Stimulated activated CD4-positive, alpha-beta T cell treated with anti-CD3 and anti-CD28 coated beads, Interleukin-4, amount 100 ng/mL, for 1 hour (primary cell): ENCODE measurements at places on chromosomes 5 and 9.
A peak's percentile ranks its signal among the peaks of the same experiment; 100 is the strongest.

- no peak for DNase-seq
Observed at GRCh38 chr5:83009408-83009807, 67.8 kb downstream of the TMEM167A start.

- DNase-seq, result no peak
Observed at GRCh38 chr5:101991486-101991885, 304.6 kb downstream of the SLCO4C1 start.

GRCh38 chr5:39826051-39826450 lies 401.3 kb upstream of the DAB2 start:
- DNase-seq, result no peak

GRCh38 chr9:101510459-101510858 lies 23.2 kb upstream of the RNF20 start:
- no peak for DNase-seq

- DNase-seq, result no peak
Observed at GRCh38 chr5:59798862-59799667, 94.5 kb downstream of the PDE4D start.

GRCh38 chr5:74504463-74504862 lies 136.1 kb downstream of the ENC1 start:
- no peak for DNase-seq

DNA sequence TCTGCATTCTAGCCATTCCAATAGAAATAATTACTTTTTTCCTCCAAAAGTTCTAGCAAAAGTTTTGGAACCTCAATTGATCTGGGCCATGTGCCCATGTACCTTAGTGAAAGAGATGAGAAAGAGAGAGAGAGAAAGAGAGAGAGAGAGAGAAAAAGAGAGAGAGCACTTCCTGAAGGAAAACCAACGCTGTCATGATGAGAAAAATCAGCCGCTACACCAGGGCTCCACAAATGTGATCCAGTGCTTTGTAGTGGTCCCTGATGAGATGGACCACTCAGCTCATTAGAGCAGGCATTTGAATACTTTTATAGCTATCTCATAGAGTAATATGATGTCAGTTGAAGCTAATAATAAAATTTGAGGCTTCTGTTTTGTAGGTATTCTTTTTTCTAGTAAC lies 7.7 kb upstream of the GAS1 start:
- no peak for DNase-seq

DNA sequence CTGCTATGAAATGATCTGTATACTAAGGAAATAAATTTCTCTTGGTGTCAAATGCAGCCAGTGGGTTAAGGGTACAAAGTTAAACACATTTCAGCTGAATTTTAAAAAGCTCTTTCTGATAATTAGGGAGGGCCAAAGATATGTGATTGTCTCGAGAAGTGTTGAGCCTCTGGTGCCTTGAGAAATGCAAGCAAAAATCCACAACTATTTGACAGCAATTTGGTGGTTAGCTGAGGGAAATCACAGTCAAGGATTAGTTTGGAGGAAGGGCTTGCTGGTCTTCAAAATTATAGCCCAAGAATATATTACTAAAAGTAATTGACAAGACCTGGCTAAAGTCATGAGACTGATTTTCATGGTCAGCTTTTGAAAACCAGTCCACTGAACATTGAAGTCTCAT lies 255.7 kb upstream of the PPP1R2B start:
- no peak for DNase-seq

DNA sequence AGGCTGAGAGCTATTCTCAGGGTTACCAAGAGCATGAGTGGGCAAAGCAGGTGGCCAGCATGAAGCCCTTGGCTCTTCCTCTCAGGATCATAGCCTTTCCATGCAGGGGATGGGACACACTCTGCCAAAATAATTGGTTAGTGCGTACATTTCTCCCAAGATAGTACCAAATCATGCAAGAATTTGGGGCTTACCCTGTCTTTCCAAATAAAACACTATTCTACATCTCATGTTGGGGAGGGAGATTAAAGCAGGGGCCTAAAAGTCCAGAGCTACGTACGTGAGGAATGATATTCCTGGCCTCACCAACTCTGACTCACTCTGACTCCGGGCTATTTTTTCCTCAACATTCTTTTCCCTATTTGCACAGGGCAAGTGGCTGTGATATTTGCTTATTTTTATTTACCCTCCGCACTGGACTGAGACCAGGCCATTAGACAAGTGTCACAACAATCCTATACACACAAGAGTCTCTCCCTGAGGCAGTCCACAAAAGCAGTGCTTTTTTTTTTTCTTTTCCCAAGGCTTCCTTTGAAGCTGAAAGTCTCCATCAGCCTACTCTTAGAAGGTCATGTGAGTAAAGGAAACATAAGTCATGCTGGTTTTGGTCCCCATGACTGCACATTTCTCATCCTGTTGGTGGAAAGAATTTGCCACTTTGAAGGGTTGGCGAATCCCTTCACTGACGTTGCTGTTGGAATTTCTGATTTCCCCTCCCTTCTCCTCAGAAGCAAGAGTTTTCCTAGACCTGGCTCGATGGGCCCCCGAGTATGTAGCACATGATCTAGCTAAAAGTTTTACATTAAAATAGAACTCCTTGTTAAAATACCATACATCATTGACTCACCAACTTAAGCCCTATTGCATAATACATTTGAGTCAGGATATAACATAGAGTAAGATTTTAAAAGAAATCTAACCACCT lies 40.0 kb downstream of the TMEM252 start:
- no peak for DNase-seq

GRCh38 chr5:161547738-161548486 lies 1.4 kb upstream of the GABRB2 start:
- DNase-seq, result no peak

DNA sequence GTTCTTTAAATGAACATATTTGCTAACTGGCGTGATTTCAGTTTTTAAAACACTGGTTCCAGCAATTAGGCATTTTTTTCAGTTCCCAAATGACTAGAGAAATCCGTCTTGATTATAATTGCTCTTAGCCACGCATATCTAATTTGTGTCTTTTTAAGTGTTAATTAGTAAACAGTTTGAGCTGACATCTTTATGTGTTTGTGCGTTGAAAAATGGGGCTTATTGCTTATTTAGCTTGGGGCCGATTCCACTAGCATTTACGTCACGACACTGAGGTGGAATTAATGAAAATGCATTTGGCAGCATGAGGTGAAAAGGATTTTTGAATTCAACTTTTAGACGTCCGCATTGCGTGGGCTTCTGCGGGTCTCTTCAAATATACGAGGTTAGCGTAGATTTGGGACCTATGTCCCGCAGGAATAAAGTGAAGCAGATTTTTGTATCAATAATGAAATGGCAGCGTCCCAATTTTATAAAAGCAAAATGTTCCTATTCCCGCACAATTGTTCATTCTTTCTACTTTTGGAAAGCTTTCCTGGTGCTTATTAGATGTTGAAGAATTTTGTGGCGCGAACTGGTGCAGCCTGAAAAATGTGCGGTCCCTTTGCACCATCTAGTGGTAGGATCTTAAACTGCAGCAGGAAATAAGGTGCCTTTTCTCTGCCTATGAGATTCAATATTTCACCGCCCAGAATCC lies 122.7 kb upstream of the LMX1B start:
- peak; percentile 29 for DNase-seq

- no peak for DNase-seq
Observed at GRCh38 chr9:92483627-92484545, 1.6 kb upstream of the ASPN start.

DNA sequence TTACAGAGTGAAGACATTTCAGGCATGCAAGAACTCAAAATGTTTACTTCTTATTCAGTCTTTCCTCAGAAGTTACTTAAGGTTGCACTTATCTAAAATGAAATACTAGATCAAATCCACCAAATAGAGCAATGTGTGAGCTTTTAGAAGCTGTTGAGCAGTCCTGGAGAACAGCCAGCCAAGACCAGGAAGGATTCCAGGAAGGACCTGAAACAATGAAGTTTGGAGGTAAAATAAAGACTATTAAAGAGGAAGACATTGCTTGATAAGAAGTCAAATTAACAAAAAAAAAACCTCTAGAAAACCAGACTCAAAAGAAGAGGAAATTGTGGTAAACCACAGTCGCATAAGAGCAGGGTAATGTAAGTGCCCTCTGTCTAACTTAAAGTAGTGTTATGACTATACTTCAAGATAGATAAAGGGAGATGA lies 156.2 kb upstream of the S1PR3 start:
- DNase-seq, result no peak

DNA sequence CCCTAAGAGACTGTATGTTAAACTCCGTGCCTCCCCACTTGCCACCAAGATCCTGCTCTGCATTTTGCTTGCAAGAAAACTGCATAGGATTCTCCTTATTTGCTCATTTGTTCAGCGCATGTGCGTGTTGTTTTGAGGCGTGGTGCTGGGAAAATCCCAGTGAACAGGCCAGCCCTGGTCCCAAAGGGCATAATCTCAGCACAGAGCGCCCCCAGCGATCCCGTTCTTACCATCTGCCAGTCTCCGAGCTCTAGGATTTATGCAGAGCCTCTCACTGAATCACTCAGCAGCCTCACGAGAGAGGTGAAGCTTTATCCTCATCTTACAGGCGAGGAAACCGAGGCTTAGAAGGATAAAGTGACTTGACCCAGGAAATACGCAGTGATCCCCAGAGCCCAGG lies 11.5 kb downstream of the PRRX2 start:
- DNase-seq, result no peak

DNA sequence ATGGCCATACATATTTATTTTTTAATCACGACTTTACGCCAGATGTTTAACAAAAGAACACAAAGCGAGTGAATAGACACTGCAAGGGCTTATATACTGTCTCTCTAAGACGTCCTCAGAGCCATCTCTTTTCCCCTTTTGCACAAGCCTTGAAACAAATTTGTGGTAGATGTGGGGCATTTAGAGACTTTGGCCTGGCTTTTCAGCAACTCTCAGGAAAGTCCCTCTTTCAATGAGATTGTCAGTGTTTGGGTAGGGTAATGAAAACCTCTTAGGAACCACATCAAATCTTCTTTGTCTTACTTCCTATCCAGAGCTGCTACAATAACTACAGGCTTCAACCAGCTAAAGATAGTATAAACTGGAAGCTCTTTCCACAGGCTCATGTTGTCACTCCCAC lies 380.0 kb downstream of the ANXA1 start:
- DNase-seq, result no peak

- no peak for DNase-seq
Observed at GRCh38 chr9:116837018-116837989, 150.2 kb downstream of the TRIM32 start.

- no peak for DNase-seq
Observed at GRCh38 chr5:59624898-59625297, 268.6 kb downstream of the PDE4D start.

DNA sequence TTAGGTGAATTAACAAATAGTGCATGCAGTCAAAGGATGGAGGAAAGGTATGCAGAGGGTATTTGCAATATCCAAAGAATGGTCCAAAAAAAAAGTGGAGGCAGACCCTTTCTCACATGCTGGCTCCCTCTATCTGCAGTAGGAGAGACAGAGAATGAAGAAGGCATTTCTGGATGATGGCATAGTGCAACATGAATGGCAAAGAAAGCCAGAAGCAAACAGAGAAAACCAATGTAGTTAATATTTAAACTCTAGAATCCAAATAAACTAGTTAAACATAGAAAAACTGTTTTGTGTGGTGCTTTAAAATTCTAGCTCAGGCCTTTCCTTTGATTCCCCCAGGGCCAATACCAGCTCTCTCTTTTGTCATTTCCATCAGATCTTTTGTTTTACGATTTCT lies 403.1 kb upstream of the WWC1 start:
- no peak for DNase-seq

- no peak for DNase-seq
Observed at GRCh38 chr5:91111473-91112238, 271.5 kb downstream of the ARRDC3 start.

- no peak for DNase-seq
Observed at GRCh38 chr5:150644514-150644913, 4.1 kb downstream of the SYNPO start.

- no peak for DNase-seq
Observed at GRCh38 chr9:119844431-119844830, 475.2 kb upstream of the BRINP1 start.

DNA sequence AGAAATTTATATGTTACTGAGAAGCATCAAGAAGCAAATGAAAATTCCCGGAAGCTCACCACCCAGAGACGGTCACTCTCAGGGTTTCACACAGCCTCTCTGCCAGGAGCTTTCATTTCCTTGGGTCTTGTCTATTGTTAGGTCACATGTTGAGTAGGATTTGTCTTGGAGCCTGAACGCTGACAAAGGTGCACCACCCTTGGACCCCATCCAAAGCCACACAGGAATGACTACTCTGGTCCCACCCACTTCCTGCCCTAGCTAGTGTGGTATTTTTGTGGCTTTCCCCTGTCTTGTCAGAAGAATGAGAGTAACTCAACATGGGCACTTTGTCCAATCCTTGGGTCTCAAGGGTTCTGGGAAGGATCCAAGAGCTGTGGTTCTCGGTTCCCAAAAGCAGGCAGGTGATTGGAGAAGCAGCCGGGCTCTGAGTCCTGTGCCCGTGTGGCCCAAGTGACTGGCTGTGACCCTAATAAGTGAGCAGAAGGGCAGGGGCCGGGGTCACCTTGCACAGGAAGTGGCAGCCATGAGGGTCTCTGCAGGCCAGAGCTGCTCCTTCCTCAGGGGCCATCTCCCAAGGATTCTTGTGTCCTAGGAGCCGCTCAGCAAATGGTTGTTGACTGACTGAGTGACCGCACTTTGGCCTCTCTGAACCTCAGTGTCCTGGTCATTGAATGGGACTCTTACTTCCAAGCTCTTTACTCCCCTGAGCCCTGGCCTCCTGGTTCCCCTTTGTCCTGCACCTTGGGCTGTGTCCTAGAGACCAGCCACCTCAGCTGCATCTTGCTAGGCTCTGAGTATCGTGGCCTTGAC lies 6.9 kb downstream of the FGD3 start:
- DNase-seq, result peak; percentile 60

GRCh38 chr5:140109759-140110645 lies 3.9 kb upstream of the PURA start:
- DNase-seq, result no peak

GRCh38 chr5:57685516-57686255 lies 203.1 kb upstream of the ACTBL2 start:
- no peak for DNase-seq

DNA sequence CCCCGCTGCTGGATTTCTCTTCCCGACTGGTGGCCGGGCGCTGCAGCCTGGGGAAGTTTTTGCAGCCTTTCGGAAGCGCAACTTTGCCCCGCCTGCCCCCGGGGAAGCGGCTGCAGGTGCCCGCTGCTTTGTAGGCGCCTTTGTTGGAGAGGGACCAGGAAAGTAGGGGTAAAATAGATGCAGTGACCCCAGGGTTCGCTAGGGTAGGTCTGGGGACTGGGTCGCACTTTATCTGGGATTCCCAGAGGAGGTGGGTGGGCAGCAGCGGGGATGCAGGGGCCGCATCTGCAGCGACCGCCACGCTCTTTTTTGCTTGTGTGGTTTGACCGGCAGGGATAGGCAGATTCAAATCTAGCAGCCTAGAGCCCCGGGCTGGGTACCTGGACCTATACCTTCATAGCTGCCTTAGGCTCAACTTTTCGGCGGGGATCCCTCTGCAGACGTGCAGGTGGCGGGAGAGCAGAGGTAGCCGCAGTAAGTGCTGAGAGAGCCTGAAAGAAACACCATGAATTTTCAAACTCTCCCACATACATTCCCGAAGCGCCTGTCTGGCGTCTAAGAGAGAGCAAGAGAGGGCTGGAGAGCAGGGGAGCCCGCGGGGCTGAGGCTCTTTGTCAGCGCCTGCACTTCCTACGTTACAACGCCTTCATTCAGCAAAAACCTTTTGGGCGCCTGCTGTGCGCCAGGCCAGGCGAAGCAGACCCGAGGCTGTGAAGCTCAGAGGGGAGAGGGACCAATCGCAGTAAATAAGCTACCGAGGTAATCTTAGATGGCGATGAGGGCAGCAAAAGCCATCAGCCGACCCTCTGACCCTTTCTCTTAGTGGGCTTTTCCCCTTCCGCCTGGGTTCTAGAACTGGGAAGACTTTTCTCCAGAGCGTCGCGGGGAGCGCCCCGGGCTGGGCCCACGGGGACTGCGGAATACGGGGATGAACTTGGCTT lies 642 bp downstream of the SV2C start:
- DNase-seq, result peak; percentile 5
